ENCODE measurements at places on chromosomes 2 and 18.
A peak's percentile ranks its signal among the peaks of the same experiment; 100 is the strongest.

DNA sequence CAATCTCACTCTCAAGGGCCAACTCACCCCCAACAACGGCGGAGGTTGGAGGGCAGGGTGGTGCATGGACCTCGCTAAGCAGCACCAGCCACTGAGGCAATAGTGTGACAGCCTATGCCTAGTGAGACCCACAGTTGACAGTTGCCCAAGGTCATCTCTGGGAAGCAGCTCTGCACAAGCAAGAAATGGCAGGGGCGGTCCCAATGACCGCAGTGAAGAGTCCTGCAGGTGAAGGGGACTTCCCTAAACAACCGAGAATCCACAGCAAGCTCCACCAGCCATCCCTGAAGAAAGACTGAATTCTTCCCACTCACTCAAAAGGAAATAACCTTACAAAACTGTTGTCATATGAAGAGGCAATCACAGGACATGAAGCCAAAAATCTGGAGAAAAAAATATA is 313.4 kb upstream of the ID2 start:
- no peak for DNase-seq

GRCh38 chr2:29123617-29124349 is 8.6 kb downstream of the CLIP4 start:
- DNase-seq = no peak

DNA sequence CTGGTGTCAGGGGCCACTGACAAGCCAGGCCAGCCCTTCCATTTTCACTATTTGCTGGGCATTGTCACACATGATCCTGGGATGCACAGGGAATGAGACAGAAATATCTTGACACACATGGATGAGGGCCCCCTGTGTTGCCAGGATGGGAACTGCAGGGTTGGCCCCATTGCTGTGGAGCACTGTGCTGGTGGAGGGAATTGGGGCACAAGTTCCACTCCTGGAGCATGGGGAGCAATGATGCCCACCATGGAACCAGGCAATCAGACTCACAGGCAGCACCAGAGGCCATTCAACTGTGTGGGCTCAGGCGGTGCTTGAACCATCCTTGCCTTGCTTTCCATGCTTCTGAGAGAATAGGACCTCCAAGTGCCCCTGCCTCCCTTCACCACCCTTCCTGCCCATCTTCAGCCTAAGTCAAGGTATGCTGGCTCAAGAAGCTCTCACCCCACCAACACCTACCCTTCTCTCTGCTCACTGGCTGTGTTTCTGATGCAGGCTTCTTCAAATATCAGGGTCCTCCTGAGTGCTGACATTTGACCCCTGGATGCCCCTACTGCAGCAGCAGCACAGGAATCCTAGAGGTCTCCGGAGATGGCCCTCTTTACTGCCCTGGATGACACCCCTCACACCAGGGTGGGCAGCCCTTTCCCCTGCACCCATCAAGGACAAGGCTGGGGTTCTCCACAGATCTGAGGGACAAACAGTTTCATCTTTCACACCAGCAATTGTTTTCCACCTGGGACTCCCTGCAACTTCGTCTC is 11.0 kb downstream of the ADRA2B start:
- DNase-seq = no peak

GRCh38 chr2:237873421-237873831 is 14.0 kb downstream of the RAMP1 start:
- DNase-seq = no peak

DNA sequence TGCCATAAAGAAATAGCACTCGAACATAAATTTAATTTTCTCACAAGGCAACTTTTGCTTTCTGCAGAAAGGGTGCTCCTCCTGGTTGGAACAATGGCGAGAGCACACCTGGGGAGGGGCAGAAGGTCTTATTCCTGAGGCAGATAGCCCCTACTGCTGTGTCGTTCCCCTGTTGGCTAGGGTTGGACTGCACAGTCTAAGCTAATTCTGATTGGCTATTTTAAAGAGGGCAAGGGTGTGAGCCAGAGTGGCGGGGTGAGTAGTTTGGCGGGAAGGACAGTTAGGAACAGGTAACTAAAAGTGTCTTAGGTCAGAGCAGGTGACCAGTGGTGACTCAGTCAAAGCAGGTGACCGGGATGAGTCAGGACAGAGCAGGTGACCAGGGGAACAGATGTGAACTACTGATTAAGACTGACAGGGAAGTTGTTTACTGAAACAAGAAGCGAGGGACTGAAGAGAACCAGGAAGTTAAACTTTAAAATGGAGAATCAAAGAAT is 49.7 kb upstream of the AGAP1 start:
- no peak for DNase-seq

- no peak for DNase-seq
These were observed 185.4 kb upstream of the DLGAP1 start for GRCh38 chr18:4640349-4641012.

- no peak for DNase-seq
These were observed 40.7 kb upstream of the TMEM131 start for GRCh38 chr2:98036349-98037000.

- DNase-seq = no peak
These were observed 86.9 kb downstream of the CLHC1 start for GRCh38 chr2:55144922-55145820.

DNA sequence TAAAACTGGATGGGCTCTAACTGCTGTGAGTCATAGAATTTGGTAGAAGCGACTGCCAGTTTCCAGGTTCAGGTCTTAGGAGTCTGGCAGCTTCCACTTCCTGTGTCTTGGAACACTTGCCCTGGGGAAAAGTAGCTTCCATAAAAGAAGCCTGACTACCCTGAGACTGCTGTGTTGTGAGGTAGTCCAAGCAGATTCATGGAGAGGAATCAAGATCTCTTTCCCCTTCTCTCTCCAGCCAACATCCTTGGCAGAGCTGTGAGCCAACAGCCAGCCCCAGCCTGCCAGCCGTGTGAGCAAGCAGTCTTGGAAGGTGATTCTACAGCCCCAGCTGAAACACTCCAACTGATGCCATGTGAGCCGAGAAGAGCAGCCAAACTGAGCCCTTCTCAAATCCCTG is 33.7 kb downstream of the SLC20A1 start:
- no peak for DNase-seq

GRCh38 chr18:54358495-54359040 is 862 bp downstream of the C18orf54 start:
- peak; percentile 10 for DNase-seq

DNA sequence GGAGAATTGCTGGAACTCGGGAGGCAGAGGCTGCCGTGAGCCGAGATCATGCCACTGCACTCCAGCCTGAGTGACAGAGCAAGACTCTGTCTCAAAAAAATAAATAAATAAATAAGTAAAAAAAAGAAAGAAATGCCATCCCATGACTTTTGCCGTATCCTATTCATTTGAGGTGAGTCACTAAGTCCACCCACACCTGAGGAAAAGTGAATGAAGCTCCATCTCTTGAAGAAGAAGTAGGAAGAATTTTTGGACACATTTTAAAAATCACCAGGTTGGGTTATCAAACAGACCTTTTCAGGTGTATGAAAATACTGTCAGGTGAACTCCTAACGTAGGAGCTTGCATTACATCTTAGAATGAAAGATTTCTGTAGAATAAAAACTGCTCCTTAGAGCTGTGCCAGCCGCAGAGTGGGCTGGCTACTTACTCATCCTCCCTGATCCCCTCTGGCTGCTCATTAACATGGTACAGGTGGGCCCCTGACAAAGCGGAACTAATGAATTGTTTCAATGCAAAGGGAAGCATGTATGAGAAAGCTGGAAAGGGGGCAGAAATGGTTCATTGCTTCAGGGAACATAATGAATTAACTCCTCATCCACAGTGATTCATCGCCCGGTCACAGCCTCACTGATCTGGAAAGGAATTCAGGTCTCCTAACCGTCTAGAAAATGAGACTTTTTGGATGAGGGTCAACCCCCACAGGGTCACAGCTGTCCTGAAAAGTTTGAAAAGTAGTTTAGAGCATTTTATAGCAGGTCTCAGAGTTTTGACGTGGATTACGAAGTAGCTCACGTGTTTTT is 191.4 kb downstream of the SPP2 start:
- peak; percentile 92 for DNase-seq

DNA sequence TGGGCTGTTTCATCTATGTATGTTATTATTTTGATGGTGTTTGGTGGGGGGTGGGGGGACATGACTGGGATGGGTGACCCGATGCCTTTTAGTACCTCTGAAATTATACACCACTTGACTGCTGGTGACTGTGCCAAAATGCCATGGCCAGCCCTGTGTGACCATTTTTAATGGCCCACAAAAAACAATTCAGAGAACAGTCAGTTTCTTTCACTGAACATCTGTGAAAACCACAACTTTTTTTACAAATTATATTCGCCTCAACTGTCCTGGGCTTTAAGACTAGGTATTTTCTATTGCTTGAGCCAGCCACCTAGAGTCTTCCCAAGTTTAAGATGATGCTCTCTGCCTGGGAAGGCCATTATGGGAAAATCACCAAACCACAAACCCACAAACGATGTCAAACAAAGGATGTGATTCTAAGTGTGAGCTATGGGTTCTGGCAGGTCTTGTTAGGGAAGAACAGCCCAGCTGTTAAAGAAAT is 33.9 kb downstream of the FN1 start:
- DNase-seq = no peak

DNA sequence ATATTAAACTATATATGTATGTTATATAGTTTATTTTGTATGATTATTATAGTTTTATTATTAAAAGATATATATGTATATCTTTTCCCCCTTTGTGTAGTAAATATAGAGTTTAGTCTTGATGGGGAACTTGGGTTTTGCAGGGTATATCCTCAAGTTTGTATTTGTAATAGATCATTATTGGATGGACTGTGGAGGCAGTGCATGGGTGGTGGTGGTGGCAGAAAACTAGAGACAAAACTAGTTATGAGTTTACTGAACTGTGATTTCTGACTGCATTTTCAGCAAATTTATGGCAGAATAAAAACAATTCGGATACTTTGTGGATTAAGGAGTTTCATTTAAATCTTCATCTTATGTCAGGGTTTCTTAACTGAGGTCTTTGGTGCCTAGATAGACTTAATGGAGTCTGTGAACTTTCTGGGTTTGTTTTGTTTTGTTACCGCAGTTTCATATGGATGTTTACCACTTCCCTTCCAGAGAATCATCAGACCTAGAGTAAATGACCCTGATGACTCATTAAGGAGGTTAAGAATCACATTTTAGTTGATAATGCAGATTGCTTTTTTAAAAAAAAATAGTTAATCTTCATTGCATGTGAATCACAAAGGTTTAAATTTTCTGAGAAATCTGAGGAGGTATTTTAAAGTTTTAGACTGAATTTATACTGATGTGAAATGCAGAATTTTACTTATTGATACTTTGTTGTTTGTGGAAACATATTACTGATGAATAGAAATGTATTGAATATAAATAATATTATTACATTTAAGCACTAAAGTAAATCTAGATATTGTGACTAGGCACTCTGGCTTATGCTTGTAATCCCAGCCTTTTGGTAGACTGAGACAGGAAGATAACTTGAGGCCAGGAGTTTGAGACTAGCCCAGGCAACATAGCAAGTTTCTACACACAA is 14.5 kb downstream of the EPC2 start:
- DNase-seq = no peak

GRCh38 chr18:23059541-23060465 is 75.5 kb upstream of the CABLES1 start:
- DNase-seq = no peak

DNA sequence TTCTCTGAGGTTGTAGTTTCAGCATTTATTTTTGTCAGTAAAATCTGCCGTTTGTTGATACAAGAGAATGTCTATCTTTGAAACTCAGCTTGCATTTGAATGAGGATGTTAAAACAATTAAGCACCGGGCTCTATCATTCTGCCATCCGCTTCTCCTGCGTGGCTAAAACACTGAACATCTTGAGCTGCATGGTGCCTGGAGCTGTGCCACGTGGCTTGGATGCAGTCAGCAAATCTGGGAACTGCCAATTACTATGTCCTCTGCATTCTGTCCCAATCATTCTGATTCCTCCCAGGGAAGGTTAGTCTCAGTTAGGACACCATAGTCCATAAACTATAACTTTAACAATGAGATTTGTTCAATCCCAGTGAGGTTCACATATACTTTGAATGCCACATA is 598.4 kb downstream of the FBXO15 start:
- no peak for DNase-seq

DNA sequence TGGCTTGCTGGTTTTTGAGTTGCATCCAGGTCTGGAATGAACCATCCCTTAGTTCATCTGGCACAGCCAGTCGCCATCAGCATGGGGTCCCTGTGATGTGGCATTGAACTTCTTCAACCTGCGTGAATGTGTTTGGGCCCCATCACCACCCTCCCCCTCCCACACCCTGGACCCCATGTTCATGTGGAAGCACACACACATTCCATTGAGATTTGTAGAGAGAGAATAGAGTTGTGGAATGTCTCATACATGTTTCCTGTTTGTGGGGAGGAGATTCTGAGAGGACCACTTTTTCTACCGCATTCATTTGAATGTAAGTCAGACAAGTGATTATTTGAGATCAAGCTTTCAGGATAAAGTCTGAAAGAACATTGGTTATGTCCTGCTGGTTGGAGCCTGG is 117.6 kb upstream of the EML6 start:
- DNase-seq = no peak

- peak; percentile 30 for DNase-seq
These were observed 18.4 kb upstream of the YES1 start for GRCh38 chr18:830315-830901.

GRCh38 chr2:148103946-148104345 is 83.1 kb downstream of the MBD5 start:
- DNase-seq = no peak

DNA sequence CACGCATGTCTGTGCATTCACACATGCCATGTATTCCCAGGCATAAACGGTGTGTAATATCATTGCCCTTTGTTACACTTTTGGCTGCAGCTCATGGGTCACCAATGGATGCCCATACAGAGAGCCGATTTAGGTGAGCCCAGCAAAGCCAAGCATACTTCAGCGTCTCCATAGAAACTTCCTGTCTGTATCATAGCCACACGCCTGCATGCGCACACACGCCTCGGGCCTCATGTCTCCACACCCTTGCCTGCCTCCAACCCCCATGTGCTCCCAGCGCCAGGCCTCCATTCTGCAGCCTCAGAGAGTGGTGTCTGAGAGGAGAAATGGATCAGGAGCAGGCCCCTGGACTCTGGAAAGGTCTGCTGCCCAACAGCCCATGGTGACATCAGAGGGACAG is 33.5 kb upstream of the SELENOI start:
- DNase-seq = no peak

GRCh38 chr2:42802150-42802549 is 9.8 kb upstream of the HAAO start:
- DNase-seq = no peak

DNA sequence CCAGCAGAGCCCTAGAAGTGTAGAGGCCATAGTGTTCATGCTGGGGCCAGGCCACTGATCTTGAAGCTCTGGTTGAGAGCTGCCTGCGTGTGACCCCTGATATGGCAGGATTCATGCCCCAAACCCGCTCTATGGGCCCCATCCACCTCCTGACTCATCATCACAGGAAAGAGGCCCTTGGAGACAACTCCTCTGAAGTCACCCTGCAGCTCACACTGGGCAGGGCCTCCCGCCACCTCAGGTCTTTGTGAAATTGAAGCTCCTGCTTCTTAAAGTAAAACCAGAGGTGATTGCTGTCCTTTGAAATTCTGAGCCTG is 12.0 kb upstream of the TUBB6 start:
- DNase-seq = no peak
